ENCODE measurements at places on chromosomes 7 and 10.

DNA sequence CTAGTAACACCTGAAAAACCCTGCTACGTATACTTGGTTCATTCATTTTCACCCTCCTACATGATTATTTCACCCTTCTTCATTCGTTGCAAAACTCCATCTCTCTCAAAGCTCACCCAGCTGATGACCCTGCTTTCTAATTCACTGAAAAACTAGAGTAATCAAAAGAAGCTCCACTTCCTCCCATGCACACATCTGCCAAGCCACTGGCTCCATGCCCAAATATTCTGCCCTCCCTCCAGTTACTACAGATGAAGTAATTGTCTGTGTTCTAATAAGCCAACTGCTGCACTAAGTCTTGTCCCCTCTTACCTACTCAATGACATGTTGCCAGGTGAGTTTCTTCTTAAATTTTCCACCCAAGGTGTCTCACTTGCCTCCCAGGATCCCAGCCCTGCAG, 96.9 kb upstream of the CCDC71L start:
- DNase-seq: no peak

GRCh38 chr10:80166581-80167470, 34.3 kb downstream of the PLAC9 start:
- DNase-seq: no peak

GRCh38 chr7:16930946-16931345, 49.2 kb upstream of the AGR3 start:
- DNase-seq: no peak

DNA sequence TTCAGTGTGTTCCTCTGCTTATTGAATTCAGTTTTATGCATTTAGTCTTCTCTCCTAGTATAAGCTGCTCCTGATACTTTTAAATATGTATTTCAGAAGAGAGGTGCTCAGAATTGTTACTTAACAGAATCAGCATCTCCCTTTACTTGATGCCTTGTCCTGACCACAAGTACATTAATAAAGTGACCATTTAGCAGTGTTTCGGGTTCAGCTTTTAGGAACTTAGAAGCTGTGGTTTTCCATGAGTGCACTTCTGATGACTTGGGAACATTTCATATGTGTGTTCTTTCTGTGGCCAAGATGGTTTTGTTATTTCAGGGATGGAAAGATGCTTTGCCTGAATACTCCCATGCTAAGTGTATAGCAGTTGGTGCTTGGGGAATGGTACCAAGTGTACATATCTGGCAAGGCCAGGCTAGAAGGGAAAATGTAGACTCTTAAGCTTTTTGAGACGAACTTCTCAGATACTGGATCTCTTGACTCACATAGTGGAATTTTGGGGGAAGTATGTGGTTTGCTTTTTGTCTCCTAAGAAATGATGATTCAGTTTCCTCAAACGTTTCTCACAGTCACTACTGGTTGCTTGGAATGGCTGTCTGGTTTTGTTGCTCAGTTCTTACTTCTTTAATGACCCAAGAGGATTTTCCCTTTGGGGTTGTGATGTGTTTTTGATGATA, 17.2 kb downstream of the SGPL1 start:
- no peak for DNase-seq

DNA sequence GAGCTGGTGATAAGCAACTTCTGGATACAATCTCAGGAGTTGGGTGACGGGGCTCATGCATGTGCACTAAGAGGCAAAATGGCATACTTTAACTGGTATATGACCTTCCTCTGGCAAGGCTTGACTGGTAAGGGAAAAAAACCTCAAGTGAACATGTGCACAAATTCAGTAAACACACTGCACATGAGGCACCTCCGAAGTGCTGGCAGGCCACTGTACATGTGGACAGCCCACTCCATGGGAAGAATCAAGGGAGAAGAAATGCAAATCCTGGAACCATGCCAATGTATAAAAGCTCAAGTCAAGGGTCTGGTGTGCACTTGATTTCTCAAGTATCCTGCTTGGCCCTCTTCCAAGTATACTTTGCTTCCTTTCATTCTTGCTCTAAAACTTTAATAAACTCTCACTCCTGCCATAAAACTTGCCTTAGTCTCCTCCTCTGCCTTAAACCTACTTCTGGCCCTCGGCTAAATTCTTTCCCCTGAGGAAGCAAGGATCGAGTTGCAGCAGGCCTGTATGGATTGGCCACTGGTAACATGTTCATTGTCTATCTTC, 167.2 kb downstream of the RAMP3 start:
- DNase-seq: no peak

GRCh38 chr10:32987172-32987571, 29.1 kb upstream of the ITGB1 start:
- DNase-seq: no peak

DNA sequence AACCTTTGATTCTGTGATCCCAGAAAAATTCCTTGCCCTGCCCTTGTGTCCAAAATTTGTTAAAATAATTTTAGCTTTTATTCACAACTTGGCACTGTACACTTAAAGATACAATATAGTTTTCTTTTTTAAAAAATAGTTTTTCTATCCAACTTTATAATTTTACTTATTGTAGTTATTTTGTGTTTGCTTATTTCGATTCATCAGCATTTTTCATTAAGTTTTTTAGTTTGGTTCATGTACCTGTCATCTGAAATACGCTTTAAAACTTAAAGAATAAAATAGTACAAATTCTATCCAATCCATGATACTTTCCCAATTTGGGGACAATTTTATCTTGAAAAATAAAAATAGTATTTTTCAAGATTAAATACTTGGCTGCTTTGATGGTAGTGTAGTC, 514.8 kb downstream of the AUTS2 start:
- DNase-seq: no peak

- DNase-seq: no peak
Measured at GRCh38 chr7:114417290-114417689, 2.7 kb downstream of the FOXP2 start.

- no peak for DNase-seq
Measured at GRCh38 chr7:65230231-65230630, 143.4 kb upstream of the ZNF92 start.

DNA sequence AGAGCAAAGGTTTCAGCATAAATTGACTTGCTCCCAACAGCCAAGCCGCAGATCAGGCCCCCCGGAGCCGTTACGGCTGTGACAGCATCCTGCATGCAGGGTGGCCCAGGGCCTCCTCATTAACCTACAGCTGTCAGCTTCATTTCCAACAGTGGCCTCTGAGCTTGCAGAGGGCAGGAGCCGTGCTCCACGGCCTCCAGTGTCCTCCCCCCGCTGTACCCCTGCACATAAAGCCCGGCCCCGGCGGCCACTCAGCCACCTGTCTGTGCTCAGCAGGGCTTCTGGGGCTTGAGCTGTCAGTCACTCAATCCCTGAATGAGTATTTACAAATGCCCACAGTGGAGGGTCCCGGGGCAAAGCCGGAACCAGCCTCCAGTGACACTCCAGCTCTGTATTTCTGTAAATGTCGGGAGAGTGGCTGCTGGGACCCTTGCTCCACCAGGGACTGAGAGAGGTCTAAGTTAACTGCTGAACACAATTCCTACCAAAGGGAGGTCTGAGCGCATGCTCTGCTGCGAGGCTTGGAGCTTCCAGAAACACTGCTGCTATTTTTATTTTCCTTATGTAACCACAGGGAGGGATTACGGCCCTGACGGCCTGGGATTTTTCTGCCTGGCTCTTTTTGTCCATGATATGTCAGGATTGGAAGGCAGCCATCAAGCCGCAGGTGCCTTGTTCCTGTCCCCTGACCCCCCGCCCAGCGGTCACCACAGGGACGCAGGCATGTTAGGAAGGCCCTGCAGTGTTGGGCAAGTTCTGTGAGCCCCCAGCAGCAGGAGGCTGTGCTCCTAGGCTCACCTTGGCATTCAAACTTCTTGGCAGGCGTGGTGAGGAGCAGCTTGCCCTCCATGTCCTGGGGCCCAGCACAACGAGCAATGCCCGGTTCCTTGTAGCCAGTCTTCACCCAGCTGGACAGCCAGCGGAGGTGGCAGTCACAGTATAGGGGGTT, 165.0 kb downstream of the SLIT1 start:
- DNase-seq: peak; percentile 41

GRCh38 chr7:130639388-130639787, 29.2 kb downstream of the COPG2 start:
- DNase-seq: no peak

DNA sequence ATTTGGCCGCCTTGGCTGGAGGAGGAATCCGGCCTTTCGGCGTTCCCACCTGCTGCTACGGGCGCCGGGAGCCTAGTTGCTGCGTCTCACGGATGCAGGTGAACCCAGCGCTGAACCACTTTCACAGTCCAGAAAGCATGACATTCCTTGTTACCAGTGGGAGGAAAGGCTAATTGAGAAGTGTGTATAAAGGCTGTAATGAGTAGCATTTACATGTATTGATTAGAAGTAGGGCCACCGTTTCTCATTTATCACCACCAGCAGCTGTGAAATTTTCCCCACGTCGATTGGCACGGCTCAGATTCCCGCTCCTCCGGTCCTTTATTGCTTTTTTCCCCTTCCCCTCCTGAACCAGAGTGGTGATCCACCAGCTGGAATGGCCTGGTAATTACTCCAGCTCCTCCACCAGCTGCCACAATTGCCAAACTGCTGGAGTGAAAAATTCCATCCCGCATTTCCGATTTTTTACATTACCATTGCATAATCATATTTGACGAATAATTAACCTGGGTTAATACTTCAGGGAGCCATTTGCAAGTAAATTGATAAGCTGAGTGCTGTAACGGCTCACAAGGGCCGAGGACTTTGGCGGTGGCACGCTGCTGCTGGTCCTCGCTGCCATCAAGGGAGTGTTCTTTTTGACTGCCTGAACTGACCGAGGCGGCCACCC, 153.3 kb downstream of the POU6F2 start:
- DNase-seq: no peak

DNA sequence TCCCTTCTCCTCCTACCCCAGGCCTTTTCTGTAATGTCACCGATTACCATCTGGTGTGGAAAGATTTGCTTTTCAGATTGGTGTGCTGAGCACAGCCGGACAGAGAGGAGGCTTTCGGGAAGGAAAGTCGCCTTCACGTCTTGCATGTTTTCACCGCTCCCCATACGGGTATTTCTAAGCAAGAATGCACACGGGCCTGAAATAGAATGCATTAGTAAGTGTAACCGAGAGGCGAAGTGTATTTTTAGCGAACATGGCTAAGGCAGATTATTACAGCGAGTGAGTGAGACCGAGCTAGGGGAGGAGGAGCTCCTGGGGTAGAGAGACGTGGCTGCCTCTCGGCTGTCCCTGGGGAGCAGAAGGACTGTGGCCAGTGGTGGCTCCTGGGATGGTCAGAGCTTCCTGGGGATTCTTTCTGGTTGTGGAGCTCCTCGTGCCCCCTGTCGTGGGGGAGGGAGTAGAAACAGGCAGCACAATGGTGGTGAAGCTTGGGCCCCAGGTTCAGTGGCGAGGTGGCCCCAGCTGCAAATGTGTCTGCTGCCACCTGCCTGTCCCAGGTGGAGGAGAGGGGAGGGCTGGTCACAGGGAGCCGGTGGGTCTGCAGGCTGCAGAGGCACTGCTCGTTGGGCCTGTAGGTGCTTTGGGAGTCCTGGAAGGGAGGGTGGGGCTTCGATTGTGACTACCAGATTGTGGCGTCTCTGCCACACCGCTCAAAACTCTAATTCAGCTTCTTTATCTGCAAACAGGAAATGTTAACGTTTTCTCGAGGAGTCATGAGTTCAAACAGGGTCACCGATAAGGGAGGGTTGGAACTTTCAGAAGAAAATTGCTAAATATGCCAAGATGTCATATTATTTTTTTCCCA, 135.8 kb downstream of the CAMK1D start:
- peak; percentile 40 for DNase-seq

DNA sequence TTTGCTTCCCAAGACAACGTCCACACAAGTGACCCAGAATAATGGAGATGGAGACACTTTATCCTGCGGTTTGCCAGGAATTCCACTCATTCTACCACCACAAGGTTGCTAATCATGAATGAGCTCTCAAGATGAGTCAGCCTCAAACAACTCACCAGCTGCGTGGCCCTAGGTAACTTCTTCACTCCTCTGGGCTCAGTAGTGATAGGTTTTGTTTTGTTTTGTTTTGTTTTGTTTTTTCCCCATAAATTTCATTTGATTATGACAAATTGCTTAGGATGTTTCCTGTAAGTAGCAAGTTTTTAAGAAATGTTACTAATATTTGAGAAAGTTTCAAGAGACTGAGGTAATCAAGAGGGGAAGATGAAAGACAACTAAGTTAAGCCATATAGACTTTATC, 286.8 kb downstream of the PARD3 start:
- DNase-seq: no peak

GRCh38 chr10:116043861-116044260, 229.1 kb downstream of the GFRA1 start:
- DNase-seq: no peak

- no peak for DNase-seq
Measured at GRCh38 chr10:75508814-75509306, 77.4 kb downstream of the LRMDA start.

GRCh38 chr10:25245165-25245564, 70.4 kb downstream of the GPR158 start:
- DNase-seq: no peak

GRCh38 chr7:24372961-24373955, 89.3 kb downstream of the NPY start:
- no peak for DNase-seq

DNA sequence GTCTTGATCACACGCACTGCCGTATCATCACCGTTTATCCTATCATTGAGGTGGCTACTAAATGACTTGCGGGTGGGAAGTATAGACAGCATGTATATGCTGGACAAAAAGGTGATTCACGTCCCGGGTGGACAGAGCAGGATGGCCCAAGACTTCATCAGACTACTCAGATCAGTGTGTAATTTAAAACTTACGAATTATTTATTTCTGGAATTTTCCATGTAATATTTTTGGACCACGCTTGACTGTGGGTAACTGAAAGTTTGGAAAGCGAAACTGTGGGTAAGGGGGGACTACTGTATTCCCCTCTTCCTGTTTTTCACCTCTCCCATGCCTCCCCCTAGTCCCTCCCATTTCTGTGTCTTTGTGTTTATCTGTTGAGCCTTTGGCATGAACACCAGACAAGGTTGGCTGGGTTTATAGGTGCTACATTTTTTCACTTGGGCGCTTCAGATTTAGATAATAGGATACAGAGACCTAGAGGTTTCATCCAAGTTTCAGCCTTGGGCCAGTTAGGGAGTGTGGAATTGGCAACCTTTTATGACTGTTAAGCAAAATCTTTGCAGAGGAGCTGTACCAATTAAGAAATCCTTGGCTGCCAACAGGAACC, 55.8 kb downstream of the RBM20 start:
- no peak for DNase-seq

DNA sequence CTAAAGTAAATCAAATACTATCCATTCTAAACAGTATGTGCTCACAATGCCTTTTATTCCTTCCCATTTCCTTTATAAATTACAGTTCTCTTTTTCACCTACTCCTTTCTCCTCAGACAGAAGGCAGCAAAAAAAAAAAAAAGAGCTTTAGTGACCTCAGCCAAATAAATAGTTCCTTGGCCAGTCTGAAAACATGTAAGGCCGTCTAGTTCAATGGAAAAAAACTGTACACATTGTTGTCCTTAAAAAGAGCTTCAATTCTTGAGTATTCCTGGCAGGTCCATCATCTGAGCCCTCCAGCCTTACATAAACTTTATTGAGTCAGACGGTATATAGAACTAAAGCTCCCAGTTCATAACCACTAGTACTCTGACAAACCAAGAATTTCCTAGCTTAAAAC, 185.4 kb downstream of the CACNA2D1 start:
- no peak for DNase-seq

- DNase-seq: no peak
Measured at GRCh38 chr10:123318516-123318915, 164.3 kb downstream of the BUB3 start.
